ENCODE measurements at places on chromosomes 5 and 9.

- DNase-seq: no peak
These were observed 5.4 kb downstream of the SYK start for GRCh38 chr9:90807006-90807405.

DNA sequence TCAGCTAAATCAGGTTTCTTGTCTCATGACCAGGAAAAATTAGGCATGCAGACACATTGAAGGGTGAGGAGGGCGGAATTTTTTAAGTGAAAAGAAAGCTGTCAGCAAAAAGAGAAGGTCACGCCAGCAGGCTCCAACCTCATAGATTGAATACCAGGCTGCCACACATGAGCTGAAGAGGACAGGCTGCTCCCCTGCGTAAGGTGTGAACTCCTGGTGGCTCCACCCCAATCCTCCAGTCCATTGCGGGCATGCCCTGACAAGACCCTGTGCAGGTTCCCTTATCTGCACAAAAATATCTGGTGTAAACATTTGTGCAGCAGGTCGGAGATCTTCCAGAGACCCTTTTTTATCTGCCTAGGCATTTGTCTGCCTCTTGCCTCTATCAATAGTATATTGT lies 22.9 kb upstream of the TEX10 start:
- no peak for DNase-seq

DNA sequence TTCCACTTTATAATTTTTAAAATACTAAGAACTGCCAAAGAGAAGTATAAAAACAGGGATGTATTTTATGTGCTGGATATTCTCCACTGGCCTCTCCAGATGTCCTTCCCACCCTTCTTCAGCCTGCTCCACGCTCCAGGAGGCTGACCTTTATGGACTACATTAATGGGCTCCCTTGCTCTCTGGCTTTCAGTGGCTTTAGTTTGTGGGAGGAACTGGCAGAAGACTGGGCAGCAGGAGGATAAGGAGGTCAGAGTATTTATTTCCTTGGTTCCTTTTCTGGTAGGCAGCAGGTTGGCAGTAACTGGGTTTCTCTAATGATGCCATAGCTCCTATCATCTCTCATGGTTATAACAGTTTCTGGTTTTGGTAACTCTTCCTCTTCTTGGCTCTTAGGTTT lies 133.9 kb downstream of the PAM start:
- no peak for DNase-seq

DNA sequence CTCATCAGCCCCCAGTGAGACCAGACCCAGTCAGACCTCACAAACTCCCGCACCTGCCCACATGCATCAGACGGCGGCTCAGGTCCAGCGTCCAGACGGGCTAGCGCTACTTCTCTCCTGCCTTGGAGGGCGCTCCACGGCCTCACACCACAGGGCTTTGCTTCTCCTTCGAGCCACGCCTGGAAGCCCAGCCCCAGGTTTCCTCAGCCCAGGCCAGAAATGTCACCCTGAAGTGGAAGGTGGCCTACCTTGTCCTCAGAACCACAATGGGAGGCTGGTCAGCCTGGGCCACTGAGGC lies 2.8 kb downstream of the NACC2 start:
- DNase-seq: no peak

GRCh38 chr9:108423433-108423832 lies 432.4 kb downstream of the ACTL7B start:
- DNase-seq: no peak

DNA sequence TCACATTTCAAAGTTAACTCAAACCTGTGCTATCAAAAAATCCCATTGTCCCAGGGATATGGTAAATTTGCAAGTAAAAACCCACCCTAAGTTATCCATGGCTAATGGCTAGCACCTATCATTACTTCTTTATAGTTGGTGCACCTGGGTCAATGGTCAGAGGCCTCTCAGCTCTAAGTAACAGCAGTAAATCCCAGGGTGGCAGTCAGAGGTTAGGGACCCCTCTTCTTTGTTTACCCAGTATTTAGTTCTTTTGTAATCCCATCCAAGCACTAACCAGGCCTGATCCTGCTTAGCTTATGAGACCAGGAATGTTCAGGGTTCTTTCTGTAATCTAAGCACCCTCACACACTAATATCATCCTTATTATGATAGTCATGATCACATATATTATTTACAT lies 52.1 kb upstream of the WWC1 start:
- no peak for DNase-seq
